ENCODE measurements at places on chromosomes 3 and 15.
A peak's percentile ranks its signal among the peaks of the same experiment; 100 is the strongest.

DNA sequence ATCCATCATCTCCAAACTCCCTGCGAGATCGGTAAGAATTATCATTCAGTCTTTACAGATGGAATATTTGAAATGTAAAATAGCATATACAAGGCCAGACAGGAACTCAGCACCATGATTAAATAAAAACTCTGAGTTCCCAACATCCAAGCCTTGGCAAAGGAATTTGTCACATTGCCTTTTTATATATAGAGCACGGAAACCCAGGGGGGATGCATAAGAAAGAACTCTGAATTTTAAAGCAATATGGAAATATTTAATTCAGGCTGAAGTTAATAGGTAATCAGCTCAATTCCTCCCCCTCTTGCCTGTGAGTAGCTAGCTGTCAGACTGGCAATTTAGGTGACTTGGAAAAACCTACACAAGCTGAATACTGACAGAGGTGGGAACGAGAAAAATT, 217.9 kb upstream of the KCNMB2 start:
- DNase-seq, result no peak

- no peak for DNase-seq
Observed at GRCh38 chr15:92035551-92035950, 182.0 kb downstream of the SLCO3A1 start.

DNA sequence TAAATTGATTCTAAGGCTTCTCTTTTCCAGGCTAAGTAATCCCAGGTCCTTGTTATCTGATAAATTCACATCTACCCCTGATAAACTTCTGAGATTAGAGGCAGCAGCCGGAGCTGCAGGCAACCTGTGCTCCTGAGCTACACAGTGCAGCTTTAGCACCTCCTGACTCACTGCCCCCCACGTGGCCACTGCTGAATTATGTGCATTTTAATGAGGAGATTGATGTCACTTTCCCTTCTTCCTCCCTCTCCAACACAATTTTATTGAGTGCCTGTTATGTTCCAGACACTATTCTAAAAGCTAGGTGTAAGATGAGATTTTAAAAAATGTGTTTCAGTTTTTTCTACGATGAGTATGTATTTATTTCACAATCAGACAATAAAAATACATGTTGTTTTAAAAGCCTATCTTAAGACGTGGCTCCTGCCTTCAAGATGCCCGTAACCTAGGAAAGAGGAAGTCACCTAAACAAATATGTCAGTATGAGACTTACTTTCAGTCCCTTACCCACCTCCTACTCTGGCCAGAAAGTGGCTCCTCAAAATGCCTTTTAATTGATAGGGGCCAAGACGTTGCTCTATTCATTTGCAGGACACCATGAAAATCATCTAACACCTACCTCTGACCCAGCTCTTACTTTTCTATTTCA, 161.5 kb upstream of the PFN2 start:
- DNase-seq, result no peak

DNA sequence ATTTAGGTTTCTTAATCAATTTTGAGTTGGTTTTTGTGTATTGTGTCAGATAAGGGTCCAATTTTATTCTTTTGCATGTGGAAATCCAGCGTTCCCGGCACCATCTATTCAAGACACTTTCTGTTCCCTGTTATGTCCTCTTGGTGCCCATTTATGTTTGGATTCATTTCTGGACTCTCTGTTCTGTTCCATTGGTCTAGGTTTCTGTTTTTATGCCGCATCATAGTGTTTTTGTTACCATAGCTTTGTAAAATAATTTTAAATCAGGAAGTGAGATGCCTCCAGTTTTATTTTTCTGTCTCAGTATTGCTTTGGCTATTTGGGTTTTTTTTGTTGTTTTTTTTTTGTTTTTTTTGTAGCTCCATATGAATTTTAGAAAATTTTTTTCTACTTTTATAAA, 97.1 kb downstream of the LRRC28 start:
- no peak for DNase-seq

DNA sequence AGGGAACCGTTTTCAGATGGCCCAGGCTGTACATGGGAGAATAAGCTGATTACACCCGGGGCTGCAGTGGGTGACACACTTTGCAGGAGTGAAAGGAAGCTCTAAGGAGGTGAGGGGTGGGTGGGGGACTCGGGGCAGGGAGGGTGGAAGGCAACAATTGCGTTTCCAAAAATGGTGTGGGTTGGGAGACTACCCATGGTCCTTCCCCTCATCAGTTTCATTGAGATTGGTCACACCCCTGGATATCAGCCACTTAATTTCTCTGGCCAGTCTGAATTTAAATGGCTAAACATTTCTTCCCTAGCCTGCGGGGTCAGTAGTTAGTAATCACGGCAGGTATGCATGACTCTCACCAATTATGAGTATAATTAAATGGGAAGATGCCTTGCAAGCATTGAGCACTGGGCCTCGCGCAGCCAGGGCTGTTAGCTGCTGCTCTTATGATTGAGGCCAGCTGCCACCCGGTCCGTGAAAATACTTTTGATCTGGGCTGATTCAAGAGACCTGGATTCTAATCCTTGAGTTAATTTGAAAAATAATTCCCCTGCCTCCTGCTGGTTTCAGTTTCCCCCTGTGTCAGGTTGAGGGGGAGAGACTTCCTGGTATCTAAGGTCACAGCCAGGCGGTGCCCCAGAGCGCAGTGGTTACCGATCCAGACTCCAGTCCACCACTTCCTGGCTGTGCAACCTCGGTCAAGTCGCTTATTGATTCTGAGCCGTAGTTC, 23.3 kb downstream of the SLC6A6 start:
- no peak for DNase-seq

DNA sequence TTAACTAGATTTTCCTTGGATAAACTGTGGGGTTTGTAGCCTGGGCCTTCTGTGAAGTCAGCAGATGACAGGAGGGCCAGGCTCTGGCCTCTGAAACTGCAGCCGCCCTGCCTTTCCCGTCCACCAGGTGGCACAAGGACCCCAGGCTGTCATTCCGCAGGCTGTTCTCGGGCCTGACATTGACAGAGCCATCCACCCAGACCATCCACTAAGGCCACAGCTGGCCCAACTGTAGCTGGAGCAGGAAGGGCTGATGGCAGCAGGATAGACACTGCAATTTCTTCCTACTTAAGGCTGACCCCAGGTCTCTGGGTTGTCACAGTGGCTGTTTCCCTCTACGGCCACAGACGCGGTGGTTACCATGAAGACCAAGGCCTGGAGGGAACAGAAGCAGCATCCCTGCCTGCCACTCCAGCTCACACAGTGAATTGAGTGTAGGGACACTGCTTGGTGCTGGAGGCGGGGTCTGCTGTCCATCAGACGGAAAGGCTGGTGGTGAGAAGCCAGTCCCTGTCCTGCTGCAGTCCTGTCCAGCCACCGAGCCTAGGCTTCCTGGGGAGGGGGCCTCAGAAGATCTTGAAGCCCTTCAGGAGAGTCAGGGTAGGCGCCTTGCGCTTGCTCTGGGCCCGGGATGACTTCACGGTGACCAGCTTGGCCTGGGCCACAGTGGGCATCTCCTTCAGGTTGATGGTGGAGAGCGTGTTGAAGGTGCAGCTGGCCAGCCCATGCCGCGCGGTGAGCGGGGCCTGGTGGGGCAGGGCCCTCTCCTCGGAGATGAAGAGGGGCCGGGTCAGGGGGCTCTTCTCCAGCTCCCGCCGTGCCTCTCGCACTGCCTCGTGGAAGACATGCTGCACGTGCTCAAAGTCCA, 9.4 kb downstream of the SLC51B start:
- DNase-seq, result peak; percentile 8

- DNase-seq, result no peak
Observed at GRCh38 chr15:86135041-86135440, 55.4 kb downstream of the AGBL1 start.

- no peak for DNase-seq
Observed at GRCh38 chr3:51977446-51978142, 2.7 kb downstream of the ABHD14A start.

- DNase-seq, result no peak
Observed at GRCh38 chr3:88779482-88779881, 327.9 kb upstream of the EPHA3 start.

- DNase-seq, result no peak
Observed at GRCh38 chr3:11624704-11625375, 18.9 kb downstream of the VGLL4 start.

GRCh38 chr3:120344349-120344748, 4.8 kb downstream of the LRRC58 start:
- DNase-seq, result no peak

DNA sequence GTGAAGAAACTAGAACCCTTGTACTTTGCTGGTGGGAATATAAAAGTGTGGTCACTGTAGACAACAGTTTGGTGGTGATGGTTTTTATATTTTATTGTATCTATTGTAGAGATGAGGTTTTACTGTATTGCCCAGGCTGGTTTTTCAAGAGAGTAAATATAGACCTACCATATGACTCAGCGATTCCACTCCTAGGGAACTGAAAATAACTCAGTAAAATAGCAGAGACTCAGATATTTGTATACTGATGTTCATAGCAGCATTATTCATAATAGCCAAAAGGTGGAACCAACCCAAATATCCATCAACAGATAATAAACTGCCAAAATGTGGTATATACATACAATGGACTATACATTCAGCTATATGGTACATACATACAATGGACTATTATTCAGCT, 68.8 kb upstream of the IL12A start:
- DNase-seq, result no peak

DNA sequence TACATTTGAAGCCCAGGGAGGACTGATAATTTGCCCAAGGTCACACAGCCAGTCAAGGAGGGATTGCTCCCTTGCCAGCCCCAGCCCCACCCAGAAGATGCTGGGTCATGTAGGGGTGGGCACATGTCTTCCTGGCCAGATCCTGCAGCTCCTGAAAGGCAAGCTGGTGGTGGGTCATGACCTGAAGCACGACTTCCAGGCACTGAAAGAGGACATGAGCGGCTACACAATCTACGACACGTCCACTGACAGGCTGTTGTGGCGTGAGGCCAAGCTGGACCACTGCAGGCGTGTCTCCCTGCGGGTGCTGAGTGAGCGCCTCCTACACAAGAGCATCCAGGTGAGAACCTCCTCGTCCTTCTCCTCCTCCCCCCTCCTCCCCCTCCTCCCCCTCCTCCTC, 13.2 kb downstream of the ISG20 start:
- DNase-seq, result no peak

- DNase-seq, result no peak
Observed at GRCh38 chr3:10995871-10996270, 3.3 kb downstream of the SLC6A1 start.

DNA sequence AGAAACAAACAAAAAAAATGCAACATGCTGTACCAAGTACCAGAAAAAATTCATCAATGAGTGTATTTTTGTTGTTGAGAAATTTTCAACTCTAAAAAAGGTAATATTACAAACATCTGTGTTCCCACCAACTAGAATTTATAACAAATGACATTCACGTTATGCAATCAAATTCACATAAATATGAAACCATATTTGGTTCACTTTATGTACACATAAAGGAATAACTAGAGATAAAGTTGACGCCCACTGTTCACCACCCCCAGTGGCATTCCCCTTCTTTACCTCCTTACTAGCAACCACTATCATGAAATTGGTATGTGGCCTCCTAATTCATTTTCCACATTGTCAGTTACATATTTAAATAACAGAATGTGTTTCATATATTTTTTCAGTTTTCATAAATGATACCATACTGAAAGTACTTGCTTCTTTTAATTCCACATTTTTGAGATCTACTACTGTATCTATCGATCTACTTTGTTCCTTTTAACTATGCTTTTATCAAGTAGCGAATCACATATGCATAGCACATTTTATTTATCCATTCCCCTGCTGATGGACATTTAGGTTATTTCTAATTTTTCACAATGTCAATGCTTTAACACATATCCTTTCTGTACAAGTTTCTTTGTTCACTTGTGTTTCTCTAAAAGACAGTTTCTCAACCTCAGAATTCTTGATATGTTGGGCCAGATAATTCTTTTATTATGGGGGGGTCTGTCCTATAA, 34.5 kb downstream of the TBC1D5 start:
- DNase-seq, result no peak

- no peak for DNase-seq
Observed at GRCh38 chr3:78732893-78733292, 1034.9 kb downstream of the ROBO1 start.

- DNase-seq, result no peak
Observed at GRCh38 chr3:25633919-25634318, 30.8 kb downstream of the TOP2B start.

GRCh38 chr3:25693238-25693637, 28.5 kb upstream of the TOP2B start:
- no peak for DNase-seq

- DNase-seq, result no peak
Observed at GRCh38 chr3:136149667-136150066, 46.5 kb downstream of the MSL2 start.

GRCh38 chr15:36596915-36597314, 17.5 kb downstream of the CDIN1 start:
- no peak for DNase-seq

DNA sequence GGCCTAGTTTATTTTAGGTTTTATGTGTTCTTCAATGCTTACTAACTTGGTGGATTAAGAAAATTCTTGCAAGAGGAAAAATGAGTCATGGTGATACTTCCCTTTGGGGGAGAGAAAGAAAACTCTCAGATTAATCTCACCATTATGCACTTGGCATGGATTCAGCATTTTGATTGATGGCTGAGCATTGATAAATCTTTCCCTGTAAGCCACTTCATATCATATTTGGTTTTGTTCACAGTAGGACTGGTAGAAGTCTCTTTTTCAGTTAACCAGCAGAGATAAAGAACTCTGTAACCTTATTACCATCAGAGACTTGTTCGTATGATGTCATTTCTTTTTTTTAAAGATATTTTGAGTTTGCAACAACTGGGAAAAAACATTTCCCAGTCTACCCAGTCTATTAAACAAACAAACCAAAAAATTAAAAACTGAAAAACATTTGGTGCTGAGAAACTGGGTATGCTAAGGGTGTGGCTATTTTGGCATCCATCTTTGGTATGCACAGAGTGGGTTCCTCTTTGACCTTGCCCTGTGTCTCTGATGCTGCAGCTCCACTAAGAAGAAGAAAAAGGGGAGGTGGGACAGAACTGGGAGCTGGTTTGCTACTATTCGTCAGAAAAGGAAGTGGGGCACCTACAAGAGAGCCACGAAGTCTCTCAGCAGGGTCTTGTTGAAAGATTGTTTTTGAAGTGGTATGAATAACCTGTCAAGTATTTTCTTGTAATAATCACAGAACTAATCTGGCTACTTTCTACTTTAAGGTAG, 17.2 kb downstream of the TMOD3 start:
- no peak for DNase-seq

- DNase-seq, result no peak
Observed at GRCh38 chr3:128357538-128357937, 109.2 kb downstream of the DNAJB8 start.

GRCh38 chr15:42149493-42150218, 6.8 kb downstream of the PLA2G4F start:
- DNase-seq, result no peak

GRCh38 chr3:60765776-60766175, 485.5 kb downstream of the FHIT start:
- DNase-seq, result no peak

DNA sequence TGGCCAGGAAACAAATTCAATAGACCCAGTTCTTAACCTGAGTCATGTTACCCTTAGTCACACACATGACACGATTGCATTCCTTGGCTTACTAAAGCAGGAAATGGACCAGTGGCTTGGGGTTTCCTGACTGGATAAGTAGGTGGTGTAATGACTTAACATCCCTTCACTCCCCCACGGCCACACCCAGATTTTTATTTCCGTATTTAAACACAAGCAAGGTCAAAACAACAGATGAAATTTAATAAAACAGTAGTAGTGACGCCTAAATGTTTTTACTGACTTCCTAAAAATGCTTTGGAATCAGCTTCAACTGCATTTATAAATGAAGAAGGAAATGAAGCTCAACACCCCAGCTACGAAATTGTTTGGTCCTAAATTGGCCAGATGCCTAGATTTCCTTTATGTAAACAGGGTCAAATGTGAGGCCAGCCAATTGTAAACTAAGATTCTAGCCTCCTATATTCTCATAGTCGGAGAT, 324.3 kb downstream of the CHST2 start:
- DNase-seq, result no peak

Data from stimulated activated CD8-positive, alpha-beta memory T cell treated with anti-CD3 and anti-CD28 coated beads, Interleukin-4, amount 100 ng/mL, for 4 hours (primary cell).